Effector memory CD4-positive, alpha-beta T cell (primary cell): ENCODE measurements at places on chromosomes 5 and 9.

- no peak for DNase-seq
These were observed 27.6 kb upstream of the HMCN2 start for GRCh38 chr9:130237763-130238524.

- DNase-seq, result no peak
These were observed 8.0 kb downstream of the GLIPR2 start for GRCh38 chr9:36144309-36145232.

GRCh38 chr9:137672907-137673791 lies 54.3 kb downstream of the EHMT1 start:
- DNase-seq, result no peak

GRCh38 chr9:18138656-18139055 lies 335.3 kb upstream of the ADAMTSL1 start:
- no peak for DNase-seq

DNA sequence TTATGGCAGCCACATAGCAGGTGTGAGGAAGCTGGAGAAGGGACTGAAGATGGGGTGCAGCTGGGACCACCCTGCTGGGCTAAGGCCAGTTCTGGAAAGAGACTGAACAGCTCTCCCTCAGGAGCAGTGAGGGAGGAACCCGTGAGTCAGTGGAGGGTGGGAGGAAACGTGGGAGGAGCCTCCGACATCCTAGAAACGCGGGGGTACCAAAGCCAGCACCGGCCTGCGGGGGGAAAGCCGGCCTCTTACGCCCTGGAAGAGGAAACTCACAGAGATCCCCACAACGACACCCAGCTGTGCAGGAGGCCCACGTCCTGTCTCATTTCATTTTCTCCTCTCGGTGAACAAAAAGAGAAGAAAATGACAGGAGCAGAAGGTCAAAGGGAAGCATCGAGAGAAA lies 185.8 kb upstream of the IRX4 start:
- no peak for DNase-seq

GRCh38 chr5:178547052-178547666 lies 43.0 kb downstream of the COL23A1 start:
- no peak for DNase-seq

DNA sequence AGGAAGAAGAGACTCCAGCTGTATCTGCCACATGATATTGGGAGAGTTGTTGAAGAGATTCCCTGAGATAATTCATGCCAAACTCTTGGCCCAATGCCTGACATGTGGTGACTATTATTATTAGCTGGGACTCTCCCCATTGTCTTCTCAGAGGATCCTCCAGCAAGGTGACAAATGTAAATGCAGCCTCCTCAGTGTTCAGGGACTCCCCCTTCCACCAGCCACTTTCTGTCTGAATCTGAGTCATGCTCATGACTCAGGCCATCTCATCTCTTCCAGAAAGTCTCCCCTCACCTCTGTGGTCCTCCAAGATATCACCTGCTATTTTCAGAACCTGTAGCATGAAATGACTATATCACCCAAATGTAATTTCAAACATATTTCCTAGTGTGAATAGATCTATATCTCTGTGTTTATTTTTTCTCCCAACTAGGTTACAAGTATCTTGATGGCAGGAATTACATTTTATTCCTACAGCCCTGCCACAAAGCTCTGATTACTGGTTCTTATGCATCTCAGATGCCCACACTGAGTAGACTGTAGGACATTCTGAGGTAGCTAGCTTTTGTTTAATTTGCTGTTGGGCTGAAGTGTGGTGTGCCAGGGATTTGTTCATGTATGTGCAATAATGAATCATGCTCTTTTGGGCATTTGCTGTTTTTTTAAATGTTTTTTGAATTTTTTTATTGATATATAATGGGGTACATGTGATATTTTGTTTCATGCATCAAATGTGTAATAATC lies 126.6 kb upstream of the IL12B start:
- no peak for DNase-seq

DNA sequence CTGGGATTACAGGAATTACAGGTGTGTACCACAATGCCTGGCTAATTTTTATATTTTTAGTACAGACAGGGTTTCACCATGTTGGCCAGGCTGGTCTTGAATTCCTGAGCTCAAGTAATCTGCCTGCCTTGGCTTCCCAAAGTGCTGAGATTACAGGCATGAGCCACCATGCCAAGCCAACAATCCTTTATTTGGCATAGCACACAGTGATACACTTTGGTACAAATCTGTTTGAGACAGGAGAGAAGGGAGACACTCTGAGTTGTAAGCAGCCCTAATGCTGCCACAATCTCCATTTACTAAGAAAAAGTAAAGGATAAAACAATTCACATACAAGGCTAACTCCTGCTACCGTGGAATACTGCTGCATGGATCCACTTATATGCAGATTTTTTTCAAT lies 177.8 kb downstream of the RAPGEF6 start:
- no peak for DNase-seq

DNA sequence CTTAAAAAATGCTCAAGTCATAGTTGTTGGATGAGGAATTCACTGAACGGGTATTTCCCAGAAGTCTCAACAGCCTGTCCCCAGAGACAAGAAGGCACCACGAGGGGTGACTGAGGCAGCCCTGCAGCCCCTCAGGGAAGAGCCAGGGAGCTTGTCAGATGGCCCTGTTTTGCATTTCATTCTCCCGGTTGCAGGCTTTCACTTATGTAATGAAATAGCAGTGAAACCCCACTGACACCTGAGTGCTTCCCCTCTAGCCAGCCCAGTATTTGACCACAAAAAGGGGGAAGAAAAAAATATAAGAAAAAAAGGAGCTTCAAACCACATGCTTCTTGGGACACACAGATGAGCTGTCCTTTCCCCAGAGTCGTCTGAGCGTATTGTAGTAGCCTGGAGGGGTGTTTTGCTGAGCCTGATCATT lies 75.3 kb upstream of the IL12B start:
- no peak for DNase-seq
